Activated T-cell treated with anti-CD3 and anti-CD28 coated beads for 4 hours (primary cell): ENCODE measurements at places on chromosomes 2 and 18.

- no peak for DNase-seq
Observed at GRCh38 chr2:191321861-191322662, 76.9 kb downstream of the MYO1B start.

DNA sequence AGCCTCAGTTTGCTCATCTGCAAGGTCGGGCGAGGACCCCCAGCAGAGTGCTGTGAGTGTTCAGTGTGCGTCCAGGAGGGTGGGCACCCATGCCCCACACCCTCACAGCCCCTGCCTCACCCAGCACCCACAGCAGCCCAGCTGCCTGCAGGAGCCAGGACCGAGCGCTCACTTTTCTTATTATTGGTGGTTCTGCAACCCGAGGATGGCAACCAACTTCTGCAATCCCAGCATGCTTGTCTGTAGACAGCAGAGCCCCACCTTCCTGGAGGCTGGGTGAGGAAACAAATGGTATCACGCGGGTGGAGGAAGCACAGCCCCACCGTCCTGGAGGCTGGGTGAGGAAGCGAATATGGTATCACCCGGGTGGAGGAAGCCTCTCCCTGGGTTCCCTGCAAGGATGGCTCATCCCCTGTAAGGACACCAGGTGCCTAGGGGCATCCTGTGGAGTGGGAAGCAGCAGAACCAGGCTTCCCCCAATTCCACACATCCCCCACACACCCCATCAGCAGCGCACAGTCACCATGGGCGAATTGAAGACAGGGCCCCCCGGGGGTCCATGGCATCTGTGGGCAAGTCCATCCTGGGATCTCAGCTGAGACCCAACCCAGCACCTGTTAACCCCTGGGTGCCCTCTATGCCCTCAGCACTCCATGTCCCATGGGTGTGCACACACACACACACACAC is 220.5 kb upstream of the RAB6C start:
- DNase-seq = no peak

DNA sequence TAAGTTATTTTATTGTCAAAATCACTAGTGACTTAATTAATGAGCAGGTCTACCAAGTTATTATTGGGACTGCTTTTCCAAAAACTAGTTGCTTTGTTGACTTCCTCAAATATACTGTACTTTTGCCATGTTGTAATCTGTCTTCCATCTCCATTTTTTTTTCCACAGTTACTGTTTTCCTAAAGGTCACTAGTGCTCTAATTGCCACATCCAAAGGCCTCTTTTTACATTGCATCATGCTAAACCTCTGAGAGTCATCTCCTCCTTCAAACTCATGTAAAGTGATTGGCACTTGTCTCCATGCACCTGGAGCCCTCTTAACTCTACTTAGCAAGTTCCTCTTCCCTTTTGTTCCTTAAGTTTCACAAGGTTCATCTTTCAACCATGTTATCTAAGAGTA is 11.8 kb downstream of the PMAIP1 start:
- DNase-seq = no peak

- no peak for DNase-seq
Observed at GRCh38 chr2:156907806-156908205, 349.7 kb upstream of the GALNT5 start.

DNA sequence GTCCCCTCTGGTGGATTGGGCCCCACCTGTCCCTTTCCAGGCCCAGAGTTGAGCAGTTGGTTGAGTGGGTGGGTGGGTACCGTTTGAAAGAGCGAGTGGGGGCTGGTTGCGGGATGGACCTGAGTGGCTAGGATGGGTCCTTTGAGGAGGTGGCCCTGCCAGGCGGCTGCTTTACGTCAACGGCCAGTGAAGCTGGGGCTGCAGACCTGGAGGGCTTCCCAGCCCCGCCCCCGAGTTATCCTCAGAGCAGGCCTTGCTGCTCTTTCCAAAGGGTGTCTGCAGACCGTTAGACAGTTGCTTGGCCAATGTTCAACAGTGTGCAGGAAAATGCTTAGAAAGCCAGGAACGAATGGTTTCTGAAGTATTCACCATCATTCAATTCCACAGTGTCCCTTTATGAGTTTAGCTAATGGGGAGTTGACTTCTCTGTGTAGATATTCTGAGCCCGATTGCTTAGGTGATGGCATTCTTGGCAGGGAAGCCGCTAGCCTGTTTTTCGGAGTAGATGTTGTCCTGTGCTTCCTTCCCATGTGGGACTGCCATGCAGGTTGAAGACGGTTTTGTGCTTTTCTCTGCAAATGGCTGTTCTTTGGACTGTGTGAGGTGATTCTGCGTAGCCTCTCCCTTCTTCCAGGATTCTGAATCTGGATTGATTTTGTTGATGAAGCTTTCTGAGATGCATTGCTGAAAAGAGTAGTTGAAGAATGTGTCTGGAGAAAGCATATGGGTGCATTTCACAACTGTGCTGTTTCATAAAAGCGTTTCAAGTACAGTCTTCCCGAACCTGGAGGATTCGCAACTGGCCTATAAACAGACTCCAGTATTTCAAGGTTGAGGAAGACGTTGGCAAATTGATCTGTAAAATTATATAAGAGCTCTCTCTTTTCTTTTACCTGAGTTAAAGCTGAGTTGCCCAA is 45.8 kb downstream of the LDLRAD4 start:
- DNase-seq = no peak
